ENCODE measurements at places on chromosomes 2 and 18.

DNA sequence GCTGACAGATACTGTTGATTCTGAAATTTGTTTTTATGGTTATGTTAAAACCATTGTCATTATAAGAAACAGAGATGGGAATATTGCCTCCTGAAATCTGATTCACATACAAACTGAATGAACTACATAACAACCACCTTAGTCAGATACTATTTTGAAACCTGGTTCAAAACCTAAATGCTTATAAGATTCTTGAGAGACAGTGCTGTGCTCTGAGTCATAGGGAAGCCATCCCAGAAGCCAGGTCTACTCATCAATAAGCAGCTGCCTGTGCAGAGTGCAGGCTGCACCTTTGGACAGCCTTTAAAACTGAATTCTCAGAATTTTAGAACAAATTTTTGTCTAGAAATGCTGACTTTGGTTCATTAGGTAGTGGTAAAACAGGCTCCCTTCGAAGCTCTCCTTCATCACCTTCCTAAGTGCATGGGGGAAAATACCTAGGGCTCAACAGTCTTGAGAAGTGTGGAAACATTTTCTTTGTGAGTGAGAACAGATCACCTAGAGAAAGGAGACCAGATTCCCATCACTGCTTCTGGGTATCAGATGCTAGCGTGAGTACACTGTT, at the start of gene SERPINB7:
TSS of gene SERPINB7 (plus strand) at position 253 of the 565 bp plus-strand sequence. CDS start 6,955 bp downstream, outside the sequence.
- DNase-seq, result no peak

GRCh38 chr2:160608599-160608998, 115.0 kb upstream of the RBMS1 start:
- DNase-seq, result no peak

GRCh38 chr2:235776531-235776930, 282.7 kb downstream of the AGAP1 start:
- no peak for DNase-seq

- no peak for DNase-seq
Observed at GRCh38 chr2:101125808-101126207, 25.4 kb downstream of the TBC1D8 start.

- DNase-seq, result peak; percentile 95
Observed at GRCh38 chr2:223868005-223868404, 30.6 kb upstream of the AP1S3 start.

DNA sequence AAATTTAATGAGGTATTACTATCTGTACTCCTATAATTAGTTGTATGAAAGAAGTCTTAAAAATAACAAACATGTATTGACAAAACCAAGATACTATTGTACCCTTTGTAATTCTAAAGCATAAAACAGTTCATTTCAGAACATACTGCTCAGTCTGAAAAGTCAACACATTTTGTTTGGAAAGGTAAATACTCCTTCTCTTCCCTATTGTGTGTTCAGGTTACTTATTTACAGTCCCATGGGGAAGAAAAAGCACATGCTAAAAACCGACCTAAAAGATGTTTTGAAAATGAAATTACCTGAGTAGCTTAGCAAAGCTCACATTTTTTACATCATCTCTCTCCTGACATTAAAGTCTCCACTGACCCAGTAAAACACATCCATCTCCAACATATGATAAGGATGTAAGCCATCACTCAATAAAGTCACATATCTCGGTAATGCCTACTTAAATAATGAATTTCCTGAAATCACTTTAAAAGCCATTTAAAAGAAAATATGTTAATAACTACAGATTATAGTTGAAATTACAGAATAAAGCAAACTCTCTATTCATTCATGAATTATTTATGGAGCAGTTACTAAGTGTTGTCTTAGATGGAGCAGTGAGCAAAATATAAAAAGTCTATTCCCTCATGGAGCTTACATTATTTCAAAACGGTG, 75.6 kb upstream of the FZD5 start:
- DNase-seq, result no peak
